G401 (cell line): ENCODE measurements at places on chromosomes 13 and 19. TPM values are rescaled to one million over a fixed set of nuclear protein-coding genes. Genes with fewer than 3 reads are reported as not detected.

DNA sequence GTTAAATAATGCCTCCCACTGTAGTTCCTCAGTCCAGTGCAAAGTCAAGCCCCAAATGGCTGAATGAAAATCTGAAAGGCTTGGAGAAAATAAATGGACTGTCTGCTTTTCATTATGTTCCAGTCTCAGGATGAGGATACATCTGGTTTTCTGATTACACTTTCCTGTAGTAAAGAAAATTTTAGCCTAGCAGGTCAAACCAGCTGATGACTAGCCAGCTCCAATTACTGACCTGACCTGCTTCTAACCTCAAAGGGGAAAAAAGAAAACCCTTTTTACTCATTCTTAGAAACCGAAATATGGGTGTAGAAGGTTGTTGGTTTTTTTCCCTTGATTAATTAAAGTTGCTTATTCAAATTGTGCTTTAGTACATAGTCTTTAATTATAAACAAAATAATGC, 418.4 kb downstream of the EFNB2 start:
- DNase-seq: no peak

- no peak for DNase-seq
Measured at GRCh38 chr13:59701261-59701660, 462.5 kb downstream of the DIAPH3 start.

DNA sequence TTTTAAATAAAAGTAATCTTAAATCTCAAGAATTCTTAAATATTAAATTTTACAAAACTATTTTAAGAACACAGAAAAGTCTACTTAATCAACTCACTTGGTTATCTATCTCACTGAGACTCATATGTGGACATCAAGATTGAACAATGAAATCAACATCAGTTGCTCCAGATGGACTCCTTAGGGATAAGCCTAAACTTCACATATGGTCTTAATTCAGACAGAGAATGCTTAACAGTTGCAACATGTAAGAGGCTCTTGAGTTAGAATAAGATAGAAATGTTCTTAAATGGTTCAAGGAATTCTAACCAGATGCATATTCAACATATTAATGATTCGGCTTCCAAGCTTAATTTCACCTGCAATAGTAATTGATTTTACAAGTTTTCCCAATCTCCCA, 1730.9 kb downstream of the PCDH9 start:
- DNase-seq: no peak

The CCDC122 gene
- total RNA-seq: not detected in 2 replicates

The CEACAM1 gene
- total RNA-seq: 0.31 and 1.3 TPM in 2 replicates

GRCh38 chr19:42477933-42478332, 35.2 kb upstream of the CXCL17 start:
- DNase-seq: no peak

DNA sequence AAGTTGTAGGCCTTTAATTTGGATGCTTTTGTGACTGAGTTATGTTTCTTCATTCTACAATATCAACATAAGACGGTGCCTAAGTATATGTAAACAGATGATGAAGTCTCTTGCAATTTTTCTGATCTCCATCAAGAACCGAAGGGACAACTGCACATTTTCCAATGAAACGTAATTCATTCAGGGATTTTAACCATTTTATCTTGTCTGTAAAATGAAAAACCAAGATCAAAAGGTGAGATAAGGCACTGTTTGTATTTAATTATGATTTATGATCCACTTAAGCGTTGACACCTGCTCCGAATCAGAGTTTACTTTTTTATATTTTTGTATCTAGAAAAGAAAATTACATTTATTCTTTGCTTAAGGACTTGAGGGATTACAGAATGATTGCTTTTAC, 556.8 kb upstream of the ARGLU1 start:
- DNase-seq: no peak

DNA sequence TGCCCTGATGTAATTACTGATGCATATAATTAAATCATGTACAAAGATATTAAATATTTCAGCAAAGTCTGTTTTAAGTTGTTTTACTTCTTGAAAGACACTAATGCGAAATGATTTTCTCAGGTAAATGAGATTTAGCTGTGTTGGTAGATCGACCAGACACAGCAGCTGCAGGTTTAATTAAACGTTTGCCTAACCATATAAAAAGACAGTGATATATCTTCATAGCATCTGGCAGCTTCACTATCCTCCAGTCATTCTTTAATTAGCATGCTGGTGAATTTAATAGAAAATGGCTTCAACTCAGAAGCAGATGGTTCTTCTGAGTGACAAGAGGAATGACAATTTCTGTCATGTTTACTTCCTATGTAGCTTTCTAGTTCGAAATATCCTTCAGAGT, 69.3 kb downstream of the NHLRC3 start:
- peak; percentile 84 for DNase-seq

The NRTN gene
- total RNA-seq: 8.3 and 14.0 TPM in 2 replicates

- no peak for DNase-seq
Measured at GRCh38 chr13:29498426-29499040, 97.0 kb downstream of the SLC7A1 start.

DNA sequence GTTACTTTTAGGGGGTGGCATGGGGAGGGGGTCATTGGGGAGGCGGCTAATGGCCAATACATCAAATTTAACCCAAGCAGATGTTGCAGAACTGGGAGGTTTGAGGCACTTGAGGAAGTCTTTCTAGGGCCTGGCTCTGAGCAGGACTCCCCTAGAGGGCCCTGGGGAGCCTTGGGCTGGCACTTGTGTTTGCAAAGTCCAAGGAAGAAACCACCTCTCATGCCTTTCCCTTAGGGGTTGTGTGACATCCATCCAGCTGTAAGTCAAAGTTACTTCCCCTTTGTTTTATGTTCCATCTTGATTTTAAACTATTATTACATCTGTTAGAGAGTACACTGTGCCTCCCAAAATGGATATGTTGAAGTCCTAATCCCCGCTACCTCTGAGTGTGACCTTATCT, 159.9 kb downstream of the KATNAL1 start:
- DNase-seq: no peak

DNA sequence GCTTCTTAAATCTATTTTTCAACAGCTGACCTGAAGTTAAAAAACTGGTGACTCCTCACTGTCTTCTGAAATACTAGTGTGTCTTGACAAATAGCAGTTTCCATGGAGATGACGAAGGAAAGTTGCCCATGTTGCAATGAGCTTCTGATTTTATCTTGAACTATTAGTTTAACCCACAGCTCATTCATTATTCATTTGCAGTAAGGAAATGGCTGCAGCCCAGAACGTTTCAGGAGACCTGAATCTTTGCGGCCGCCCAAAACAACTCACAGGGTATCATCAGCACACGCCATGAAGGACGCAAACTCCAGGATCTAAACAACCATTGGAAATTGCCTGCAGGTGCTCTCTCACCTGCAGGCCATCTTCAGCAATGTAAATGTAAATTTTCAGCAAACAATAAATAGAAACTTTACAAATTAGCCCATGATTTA, 142.5 kb downstream of the DCLK1 start:
- no peak for DNase-seq

The PRSS57 gene
- not detected in 2 replicates for total RNA-seq

The ZNF653 gene
- 10.2 and 21.8 TPM in 2 replicates for total RNA-seq

The ZNF284 gene
- 0.25 TPM in 1 of 2 replicates, not detected in the other for total RNA-seq

The DBP gene
- total RNA-seq: 25.5 and 40.0 TPM in 2 replicates

DNA sequence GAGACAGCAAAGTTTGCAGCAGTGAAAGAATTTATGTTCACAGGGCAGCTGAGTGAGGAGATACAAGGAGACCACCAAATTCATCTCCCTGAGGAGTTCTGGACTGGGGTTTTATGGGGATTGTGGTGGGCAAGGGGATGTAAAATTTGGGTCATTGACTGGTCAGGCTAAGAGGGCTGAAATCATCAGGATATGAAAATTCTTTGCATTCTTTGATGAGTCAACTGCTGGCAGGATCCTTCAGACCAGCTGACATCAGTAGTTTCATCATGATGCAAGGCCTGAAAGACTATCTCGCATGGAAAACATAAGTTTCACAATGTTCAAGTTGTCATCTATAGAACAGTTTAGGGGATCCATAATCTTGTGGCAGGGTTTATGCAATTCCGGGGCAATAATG, 869.5 kb upstream of the PCDH9 start:
- no peak for DNase-seq

- DNase-seq: no peak
Measured at GRCh38 chr19:3690551-3691371, 9.5 kb downstream of the PIP5K1C start.

GRCh38 chr19:42334697-42335373, 9.4 kb downstream of the MEGF8 start:
- peak; percentile 77 for DNase-seq

DNA sequence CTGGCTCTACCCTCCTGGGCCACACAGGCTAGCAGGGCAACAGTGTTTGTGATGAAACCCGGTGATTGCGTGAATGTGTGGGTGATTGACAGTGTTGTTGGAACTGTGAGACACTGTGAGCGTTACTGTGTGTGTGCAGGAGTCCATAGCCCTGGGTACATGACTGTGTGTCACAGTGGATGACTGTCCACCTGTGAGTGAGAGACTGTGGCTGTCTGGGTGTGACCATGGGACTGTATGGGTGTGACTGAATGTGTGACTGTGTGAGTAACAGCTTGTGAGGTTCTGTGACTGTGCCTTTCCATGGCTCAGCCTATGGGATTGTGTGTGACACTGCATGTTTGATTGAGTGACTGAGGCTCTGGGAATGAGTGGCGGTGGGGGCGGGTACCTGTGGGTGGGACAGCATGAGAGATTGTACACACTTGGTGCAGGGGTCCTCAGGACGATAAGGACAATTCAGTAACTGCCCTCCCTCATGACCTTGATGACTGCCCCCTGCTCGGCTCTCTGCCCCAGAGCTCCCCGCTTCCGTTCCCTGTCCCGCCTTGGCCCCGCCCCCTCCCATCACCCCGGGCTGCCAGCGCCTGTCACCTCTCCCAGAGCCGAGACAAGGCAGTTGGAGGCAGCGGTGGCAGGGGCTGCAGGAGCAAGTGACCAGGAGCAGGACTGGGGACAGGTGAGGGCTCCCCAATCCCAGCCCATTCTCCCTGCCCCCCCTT, at the start of gene GIPR:
Gene GIPR (plus strand): TSS at position 602 of the 722 bp plus-strand sequence. CDS start 1,300 bp downstream, outside the sequence.
- no peak for DNase-seq

GRCh38 chr13:99406799-99407201, 94.5 kb upstream of the TM9SF2 start:
- no peak for DNase-seq

GRCh38 chr19:2797280-2797679, 12.0 kb downstream of the THOP1 start:
- DNase-seq: no peak

- peak; percentile 63 for DNase-seq
Measured at GRCh38 chr19:13865571-13866462, 11.1 kb upstream of the NANOS3 start.

GRCh38 chr19:10113592-10113963, 2.1 kb downstream of the P2RY11 start:
- DNase-seq: no peak

The NLRP4 gene
- total RNA-seq: 0.07 TPM in 1 of 2 replicates, not detected in the other

DNA sequence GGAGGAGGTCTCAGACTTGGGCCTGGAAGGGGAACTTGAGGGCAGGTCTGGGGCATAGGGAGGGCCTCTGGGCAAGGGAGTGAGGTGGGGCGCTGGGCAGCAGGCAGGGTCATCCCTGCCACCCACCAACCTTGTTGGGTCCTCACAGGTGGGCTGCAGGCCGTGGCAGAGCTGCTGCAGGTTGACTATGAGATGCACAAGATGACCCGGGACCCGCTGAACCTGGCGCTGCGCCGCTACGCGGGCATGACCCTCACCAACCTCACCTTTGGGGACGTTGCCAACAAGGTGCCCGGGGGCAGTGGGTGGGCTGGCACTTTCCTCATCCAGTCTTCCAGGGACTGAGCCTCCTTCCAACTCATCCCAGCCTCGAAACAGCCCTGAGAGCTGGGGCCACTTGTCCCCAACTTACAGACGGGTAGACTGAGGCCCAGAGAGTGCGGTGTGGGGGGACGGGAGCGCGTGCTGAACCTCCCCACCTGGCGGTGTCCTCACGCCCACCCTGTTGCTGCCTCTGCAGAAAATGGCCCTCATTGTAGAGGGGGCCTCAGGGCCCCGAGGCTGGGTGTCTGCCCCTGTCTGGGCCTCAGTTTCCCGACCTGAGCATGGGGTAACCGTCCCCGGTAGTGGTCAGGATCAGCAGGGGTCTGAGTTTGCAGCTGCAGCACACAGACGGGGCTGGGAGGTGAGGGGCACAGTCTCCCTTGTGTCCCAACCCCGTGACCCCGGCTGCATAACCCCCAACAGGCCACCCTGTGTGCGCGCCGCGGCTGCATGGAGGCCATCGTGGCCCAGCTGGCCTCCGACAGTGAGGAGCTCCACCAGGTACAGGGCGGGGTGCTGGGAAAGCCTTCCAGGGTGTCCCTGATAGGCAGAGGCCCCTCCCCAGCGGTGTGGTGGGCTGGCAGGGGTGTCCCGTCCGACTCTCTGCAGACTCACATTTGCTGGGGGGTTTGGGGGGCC, 10.4 kb downstream of the APC2 start:
- DNase-seq: no peak

DNA sequence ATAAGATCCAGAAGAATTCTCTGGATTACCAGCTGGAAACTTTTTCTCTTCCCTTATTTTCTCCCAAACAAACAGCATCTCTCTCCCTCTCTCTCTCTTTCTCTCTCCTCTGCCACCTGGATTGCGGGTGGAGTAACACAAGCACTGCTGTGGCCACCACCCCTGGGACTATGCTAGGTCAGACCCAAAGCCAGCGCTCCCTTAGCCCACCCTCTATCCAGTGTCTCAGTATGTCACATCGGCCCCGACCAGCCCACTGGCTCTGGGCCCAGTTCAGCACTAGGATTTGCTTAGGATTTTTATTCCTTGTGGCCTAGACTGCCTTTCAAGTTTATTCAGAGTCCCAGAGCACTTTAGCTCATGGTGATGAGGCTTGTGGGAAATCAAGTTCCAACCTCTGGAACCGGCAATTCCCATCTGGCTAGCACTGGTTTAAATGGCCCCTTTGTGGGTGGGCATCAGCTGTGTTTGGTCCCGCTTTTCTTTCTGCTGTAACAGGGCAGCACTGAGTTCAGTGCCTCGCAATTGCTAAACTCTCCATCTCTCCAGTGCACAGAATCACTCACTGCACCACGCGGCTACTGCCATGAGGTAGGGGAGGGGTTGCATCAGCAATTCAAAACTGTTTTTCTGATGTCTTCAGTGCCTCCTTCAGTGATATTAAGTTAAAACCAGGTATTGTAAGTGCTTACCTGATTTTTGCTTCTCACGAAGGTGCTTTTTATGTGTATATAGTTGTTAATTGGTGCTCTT, 1623.1 kb downstream of the SLITRK5 start:
- no peak for DNase-seq

DNA sequence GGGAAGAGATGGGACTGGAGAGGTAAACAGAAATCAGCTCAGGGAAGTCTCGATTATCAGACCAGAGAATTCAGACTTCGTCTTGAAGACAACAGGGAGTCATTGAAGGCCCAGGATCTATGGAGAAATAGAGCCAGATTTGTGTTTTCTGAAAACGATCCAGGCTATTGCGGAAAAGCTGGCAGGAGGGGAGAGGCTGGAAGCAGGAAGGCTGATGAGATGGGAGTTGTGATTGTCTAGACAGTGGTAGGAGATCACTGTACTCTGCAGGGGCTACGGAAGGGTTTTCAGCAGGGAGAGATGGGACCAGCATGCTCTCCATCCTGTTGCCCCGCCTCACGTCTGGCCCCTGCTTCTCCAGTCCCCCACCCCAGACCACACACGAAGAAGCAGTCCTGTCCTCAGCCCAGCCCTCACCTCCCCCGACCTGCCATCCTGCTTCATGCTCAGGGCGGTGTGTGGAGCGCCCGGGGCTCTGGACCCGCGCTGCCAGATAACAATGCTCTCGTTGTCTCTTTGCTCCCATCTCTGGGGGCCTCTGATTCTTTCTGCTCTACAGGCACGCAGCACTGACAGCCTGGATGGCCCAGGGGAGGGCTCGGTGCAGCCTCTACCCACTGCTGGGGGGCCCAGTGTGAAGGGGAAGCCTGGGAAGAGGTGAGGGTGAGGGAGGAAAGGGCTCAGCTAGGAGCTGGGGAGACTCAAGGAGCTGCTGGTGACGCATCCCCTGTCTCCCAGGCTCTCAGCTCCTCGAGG, 1.9 kb downstream of the ARHGAP33 start:
- DNase-seq: no peak

The PRODH2 gene
- total RNA-seq: not detected in 2 replicates
